CD4-positive, alpha-beta T cell treated with Interferon gamma for 1 hour (primary cell): ENCODE measurements at places on chromosomes 6 and 20.
A peak's percentile ranks its signal among the peaks of the same experiment; 100 is the strongest.

DNA sequence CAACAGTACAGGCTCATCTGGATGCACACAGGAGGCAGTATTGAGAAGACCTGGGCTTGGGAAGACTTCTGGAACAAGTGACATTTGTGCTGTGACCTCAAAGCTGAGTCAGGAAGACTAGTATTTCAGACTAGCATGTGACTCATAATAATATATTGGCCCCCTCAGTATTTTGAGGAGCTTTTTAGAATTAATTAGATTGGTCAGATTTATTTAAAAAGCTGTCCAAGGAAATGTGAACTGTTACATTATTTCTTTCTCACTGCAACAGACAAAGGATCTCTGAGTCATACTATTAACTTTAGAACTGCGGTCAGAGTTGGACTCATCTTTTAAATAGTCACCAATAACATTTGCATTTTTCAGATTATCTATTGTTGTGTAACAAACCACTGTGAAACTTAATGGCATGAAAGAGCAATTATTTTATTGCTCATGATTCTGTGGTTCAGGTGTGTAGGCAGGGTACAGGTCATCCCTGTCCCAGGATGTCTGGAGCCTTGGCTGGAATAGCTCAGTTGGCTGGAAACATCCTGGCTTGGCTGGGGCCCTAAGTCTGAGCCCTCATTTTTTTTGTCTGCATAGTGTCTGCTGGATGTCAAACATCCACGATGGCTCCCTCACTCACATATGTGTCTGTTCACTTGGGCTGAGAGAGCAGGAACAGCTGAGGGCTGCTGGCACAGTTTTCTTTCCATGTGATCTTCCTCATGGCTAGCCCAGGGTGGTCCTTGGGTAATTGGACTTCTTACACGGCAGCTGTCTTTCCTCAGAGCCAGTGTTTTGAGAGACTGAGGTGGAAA, 46.9 kb downstream of the MAP3K4 start:
- no peak for DNase-seq

DNA sequence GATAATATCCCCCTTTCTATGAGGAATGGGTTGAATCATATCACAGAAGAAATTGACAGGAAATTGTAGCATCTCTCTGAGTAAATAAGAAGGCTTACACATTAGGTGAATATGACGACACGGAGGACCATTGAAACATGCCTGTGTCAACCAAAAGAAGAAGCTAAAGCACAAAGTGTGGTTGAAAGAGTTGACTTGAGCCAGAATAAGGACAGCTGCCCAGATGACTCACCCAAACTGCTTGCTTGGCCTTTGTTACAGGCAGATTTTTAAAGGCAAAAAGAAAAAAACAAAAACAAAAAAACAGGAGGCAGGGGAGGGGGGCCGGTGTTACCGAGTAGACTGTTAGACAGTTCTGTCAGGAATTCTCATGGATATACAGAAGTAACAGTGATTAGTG, 129.8 kb upstream of the EDN1 start:
- DNase-seq, result no peak

DNA sequence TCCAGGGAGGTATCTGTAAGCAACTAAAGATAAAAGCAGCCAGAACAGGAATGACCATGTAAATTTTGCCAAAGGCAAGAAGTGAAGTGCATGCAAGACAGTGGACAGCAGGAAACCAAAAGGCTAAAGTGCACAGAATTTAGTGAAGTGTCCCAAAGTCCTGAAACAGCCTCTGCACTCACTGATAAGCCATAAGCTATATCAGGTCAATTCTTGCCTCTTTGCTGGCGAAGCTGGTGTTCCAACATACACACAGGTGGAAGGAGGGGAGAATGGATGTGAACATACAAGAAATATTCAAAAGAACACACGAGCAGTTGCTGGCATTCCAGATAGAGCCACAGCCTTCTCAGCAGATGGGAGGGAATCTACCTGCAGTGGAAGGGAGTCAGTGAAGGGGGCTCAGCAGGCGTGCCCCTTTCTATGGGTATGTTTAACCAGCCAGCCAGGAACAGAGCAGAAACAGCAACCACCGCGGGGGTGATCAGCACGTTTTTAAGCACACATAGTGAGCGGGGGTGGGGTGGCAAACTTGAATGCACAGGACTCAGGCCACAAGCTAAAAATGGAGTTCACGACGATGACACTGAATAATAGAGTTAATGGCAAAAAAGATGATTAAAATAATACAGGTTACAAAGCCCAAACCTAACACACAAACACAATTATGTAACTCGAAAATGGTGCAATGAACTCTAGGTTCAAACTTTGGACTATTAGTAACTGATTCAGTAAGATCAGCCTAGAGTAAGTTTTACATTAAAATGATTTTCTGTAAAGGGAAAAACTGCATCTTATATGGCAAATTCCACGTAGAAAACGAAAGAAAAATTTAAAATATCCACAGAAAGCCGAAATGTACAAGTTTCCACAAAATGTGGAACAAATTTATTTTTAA, 1.2 kb downstream of the ECI2 start:
- no peak for DNase-seq

- no peak for DNase-seq
Observed at GRCh38 chr6:4972438-4972837, 31.4 kb downstream of the RPP40 start.

DNA sequence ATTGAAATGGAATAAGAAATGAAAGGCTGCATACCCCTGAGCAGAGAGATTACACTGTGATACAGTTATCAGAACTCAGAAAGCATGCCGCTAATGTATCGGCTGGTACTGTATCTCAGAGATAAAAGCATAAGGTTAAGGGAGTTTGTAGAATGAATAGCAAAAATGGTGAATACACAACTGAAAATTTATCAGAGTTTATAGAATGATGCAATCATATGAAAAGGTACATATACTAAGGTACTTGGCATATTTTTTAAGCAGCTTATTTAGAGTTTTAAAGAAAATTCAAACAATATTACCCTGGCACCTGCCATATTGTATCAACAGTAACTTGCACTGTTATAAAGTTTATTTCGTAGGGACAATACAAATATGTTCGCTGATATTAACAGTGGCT, 364.0 kb downstream of the PHF3 start:
- DNase-seq, result no peak

DNA sequence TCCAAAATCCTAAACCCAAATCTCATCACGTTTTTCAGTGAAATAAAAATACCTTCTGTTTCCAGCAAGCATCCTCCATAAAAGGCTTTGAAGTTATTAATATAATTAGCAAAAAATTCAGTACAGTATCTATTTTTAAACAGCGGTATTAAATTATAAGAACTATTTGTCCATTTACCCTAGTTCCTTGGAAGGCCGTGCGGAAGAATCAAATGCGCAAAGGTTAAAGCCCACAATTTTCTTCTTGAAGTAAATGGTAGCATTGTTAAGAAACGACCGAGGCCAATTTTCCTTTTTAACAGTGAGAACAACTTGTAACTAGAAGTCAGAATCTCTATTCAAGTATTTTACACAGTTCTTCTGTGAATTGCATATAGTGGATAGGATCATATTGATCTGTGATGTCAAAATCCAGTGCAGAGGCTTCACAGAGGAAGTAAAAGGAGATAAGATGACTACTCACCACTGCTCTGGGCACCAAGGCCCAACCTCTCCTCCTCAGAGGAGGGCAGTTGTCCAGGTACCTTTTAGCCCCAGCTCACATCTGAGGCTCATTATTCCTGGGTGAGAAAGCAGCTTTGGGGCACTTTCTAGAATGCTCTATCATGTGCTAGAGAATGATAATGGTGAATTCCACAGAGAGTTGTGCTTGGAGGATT, 36.3 kb downstream of the TNFAIP3 start:
- DNase-seq, result no peak

DNA sequence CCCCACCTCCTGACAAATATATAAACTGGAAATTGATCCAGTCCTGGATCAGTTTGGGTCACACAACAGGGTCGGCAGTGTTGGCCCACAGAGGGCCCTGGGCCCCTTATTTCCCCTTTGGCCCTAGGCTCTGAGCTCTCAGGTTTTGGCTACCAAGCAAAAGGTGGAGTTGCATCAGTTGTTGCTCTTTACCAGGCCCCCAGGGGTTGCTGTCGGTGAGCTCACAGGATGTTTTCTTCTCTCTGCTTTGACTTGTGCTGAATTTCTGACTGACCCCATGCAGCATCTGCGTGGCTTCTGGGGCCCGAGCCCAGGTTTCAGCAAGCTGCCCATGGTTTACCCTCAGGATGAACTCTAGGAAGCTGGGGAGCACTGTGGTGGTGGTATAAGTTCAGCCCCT, 44.6 kb downstream of the PPARD start:
- DNase-seq, result no peak

DNA sequence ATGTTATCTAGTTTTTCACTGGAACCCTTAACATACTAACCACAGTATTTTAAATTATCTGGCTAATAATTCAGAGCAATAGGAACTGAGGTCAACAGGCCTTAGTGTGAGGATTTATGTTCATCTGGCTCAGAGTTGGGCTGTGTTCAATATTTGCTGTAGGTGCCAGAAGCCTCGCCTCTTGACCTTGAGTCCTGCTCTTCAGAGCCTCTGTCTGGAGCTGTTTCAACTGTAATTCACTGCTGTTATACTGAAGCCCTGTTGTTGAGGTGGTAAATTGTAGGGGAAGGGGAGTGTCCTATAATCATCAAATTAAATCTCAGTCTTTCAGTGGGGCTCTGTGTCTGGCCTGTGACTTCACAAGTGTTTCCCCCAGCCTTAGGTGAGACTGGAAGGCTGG, 184.4 kb downstream of the CDH26 start:
- DNase-seq, result no peak

DNA sequence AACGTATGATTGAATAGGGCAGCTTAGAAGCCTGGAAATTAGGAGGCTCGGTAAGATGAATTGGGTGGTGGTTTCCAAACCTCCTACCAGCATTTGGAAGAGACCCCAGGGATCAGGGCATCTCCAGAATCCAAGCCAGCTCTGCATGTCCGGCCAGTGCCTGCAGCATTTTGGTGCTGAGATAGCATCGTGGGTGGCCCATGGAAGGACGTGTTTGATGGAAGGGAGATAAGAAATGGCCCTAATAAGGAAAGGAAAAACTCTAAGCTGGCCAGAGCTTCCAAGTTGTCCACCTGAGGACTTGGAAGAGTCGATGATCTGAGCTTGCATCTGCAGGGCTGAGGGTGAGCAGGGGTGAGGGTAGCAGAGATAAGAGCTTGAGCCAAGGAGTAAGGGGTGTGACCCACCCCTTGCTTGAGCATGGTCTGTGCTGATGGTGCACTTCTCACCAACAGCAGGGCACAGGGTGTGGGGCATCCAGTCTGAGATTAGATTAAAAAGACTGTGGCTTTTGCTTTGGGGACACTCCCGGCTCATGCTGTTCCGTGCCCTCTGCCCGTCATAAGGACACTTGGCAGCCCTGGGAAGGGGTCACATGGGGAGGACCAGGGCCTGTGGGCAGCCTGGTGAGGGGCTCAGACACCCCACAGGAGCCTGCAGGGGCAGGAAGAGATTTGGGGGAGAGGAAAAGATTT, 213.2 kb downstream of the ERMARD start:
- no peak for DNase-seq

DNA sequence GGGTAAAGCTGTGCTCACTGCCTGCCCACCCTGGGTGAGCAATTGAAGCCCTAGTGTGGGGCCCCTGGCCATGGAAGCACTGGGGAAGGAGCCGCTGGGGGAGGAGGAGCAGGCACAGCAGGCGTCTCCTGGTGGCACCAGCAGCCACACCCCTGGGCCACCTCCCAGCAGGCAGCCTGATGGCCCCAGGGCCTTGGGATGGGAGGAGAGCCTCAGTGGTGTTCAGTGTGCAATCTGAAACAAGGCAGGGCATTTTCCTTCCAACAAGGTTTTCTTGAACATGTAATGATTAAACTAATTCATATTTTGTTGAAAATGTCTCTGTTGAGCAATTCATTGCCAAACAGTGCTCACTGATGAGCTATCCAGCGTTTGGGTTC, 151.0 kb downstream of the ZDHHC14 start:
- DNase-seq, result no peak

DNA sequence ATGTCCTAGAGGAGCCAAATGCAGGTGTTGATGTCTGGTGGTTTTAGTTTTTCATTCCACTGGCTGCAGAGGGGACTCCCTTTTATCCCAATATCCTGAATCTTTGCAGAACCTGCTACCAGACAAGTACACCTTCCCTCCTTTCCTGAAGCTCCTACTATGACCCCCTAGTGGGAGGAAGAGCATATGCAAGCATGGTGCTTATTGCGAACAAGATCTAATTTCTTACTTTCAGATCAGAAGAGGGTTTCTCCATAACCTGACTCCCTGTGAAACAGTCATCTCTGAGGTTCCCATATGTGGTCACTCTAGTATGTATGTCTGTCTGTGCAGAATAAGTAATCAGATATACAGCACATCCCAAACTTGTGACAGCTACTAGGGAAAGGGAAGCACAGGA, 277.2 kb downstream of the ARHGAP18 start:
- DNase-seq, result no peak

GRCh38 chr6:35178012-35178411, 35.7 kb upstream of the SCUBE3 start:
- DNase-seq, result no peak

DNA sequence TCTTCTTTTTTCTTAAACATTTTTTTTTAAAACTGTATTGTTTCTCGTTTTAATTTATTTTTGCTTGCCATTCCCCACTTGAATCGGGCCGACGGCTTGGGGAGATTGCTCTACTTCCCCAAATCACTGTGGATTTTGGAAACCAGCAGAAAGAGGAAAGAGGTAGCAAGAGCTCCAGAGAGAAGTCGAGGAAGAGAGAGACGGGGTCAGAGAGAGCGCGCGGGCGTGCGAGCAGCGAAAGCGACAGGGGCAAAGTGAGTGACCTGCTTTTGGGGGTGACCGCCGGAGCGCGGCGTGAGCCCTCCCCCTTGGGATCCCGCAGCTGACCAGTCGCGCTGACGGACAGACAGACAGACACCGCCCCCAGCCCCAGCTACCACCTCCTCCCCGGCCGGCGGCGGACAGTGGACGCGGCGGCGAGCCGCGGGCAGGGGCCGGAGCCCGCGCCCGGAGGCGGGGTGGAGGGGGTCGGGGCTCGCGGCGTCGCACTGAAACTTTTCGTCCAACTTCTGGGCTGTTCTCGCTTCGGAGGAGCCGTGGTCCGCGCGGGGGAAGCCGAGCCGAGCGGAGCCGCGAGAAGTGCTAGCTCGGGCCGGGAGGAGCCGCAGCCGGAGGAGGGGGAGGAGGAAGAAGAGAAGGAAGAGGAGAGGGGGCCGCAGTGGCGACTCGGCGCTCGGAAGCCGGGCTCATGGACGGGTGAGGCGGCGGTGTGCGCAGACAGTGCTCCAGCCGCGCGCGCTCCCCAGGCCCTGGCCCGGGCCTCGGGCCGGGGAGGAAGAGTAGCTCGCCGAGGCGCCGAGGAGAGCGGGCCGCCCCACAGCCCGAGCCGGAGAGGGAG, 580 bp downstream of the VEGFA start:
- DNase-seq, result peak; percentile 32

- DNase-seq, result no peak
Observed at GRCh38 chr6:147287869-147288271, 83.7 kb downstream of the STXBP5 start.

DNA sequence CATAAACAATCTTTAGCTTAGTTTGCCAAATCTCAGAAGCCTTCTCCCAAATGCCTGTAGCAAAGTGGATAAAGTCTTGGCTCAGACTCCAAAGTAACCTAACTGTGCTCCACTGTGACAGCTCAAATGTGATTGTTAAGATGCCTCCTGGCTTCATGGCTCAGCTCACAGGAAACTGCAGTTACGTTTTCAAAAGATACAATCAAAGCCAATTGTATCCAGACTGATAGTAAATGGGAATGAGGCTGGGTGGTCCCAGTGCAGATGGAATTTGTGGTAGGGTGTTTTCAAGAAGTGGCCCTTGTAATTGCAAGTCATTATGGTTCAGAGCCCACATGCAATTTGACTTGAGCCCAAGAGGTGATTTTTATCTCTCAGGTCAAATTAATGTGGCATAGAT, 151.2 kb upstream of the TAB2 start:
- no peak for DNase-seq
